ENCODE measurements at places on chromosomes 1 and 21.
A peak's percentile ranks its signal among the peaks of the same experiment; 100 is the strongest.

GRCh38 chr1:202029171-202029665 is 18.8 kb downstream of the ELF3 start:
- DNase-seq: no peak

GRCh38 chr1:7501084-7501491 is 270.0 kb upstream of the VAMP3 start:
- DNase-seq: no peak

GRCh38 chr1:15836772-15837669 is 10.5 kb upstream of the SPEN start:
- DNase-seq: no peak

DNA sequence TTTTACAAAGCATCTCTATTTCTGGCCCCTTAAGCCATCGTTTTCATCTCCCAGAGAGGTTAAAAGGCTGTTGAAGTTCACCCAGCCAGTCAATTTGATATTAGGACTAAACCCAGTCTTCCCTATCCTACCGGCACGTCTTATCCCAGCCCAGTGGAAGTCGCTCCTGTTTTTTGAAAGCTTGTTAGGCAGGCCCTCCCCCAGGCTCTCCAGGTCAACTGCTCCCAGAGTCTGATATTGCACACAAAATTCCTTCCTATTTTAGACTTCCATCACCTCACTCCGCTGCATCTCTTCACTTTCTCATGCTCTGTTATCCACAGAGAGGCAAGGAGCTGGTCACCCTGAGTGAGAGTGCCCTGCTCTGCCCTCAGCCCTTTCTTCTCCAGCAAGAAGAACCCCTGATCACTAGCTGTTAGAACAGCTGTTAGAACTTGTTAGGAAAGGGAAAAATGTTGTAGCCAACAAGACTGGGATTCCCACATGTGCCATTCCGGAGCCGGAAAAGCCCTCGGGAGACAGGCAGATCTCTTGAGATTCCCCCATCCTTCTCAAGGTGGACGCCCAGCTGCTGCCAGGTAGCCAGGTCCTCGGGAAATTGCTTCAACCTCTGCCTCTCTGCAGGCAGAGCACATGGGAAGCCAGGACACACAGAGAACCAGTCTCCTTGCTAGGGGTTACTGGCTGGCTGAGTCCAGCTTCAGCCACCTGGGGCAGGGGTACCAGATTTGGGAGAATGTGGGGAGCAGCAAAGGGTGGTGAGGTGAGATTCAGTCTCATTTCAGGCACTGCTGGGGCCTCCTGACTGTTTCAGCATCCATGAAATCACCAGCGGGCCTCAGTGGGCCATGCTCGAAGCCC is 25.7 kb downstream of the PLXNA2 start:
- DNase-seq: no peak

DNA sequence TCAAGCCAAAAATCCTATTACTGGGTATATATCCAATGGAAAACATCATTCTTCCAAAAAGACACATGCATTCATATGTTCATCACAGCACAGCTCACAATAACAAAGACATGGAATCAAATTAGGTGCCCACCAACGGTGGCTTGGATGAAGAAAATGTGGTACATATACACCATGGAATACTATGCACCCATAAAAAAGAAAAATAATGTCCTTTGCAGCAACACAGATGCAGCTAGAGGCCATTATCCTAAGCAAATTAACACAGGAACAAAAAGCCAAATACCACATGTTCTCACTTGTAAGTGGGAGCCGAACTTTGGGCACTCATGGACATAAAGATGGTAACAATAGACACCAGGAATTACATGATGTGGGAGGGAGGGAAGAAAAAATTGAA is 113.6 kb downstream of the MRPL39 start:
- DNase-seq: no peak

DNA sequence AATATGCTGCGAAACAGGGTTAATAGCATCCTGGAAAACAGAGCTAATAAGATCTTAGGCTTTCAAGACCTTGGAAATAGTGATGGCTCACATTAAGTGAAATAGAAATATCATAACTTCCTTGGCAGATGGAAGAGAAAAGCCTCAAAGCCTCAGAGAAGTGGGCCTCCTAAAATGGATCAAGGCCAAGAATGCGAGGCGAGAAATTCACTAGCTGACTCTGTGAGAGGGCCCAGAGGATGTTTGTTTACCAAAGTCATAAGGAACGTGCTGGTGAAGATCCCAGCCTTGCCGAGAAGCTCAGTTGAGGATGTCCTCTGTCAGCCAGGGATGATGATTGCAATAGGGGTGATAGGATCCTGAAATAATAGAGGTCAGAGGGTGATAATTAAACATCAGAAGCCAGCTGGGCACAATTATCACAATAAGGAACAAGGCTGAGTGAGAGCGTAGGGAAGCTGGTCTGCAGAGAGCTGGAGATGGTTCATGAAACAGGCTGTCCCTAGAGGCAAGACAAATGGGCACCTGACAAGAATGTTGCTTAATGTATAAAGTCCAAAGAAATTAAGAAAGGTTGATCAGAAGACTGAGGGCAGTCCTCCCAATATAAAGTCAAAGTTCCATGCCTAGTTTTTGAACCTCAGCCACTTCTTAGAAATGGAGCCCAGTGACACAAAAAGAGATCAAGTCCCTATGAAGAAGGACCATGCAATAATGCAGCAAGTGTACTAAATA is 101.7 kb upstream of the COG2 start:
- no peak for DNase-seq

- DNase-seq: no peak
Observed at GRCh38 chr1:34770891-34771504, 10.0 kb upstream of the GJB3 start.

GRCh38 chr1:24786191-24786590 is 40.9 kb downstream of the CLIC4 start:
- DNase-seq: no peak

- DNase-seq: peak; percentile 48
Observed at GRCh38 chr21:36976882-36977651, 10.6 kb upstream of the HLCS start.

DNA sequence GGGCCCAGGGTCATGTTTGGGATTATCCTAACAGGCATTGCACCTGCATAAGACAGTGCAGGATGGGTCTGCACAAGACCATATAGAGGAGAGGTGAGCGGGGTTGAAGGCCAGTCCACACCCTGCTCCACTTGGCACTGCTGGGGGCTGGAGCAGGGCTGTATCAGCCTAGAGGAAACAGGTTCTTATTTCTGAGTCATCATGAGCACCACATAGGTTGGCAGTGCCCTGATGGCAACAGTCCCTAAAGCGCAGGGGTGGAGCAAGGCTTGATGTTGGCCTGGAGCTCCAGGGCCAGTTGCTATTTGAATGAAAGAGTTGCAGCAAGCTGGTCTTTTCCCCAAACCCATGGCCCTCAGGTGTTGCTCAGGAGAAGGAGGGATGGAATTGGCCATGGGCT is 29.8 kb upstream of the BMP8B start:
- no peak for DNase-seq

- no peak for DNase-seq
Observed at GRCh38 chr1:159421821-159422220, 10.2 kb upstream of the OR10J4 start.

All from NCI-H2171 treated with DMSO at 0.1 percent for 48 hours (cell line).